GM03348 (cell line): ENCODE measurements at places on chromosomes 7 and 10.

- DNase-seq: peak; percentile 21
Observed at GRCh38 chr7:23530405-23530804, 1.4 kb downstream of the TRA2A start.

- no peak for DNase-seq
Observed at GRCh38 chr10:119505588-119506315, 36.8 kb downstream of the RGS10 start.

GRCh38 chr10:44977287-44978212, 1.1 kb downstream of the DEPP1 start:
- DNase-seq: no peak

DNA sequence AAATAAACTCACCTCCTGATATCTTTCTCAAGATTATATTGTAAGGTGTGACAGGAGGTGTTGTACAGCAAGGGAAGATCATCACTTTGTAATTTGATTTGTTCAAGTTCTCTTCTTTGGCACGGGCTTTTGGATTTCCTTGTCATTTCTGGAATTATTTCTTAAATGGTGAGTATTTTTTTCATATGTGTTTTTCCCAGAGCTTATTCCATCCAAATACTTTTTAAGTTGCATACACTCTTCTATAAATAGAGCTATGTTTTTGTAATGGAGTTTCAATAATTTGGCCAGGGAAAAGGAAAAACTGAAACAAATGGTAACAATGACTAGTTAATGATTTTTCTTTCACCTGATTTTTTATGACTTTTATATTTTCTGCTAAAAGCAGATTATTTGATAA, 92.5 kb downstream of the CFAP58 start:
- no peak for DNase-seq

DNA sequence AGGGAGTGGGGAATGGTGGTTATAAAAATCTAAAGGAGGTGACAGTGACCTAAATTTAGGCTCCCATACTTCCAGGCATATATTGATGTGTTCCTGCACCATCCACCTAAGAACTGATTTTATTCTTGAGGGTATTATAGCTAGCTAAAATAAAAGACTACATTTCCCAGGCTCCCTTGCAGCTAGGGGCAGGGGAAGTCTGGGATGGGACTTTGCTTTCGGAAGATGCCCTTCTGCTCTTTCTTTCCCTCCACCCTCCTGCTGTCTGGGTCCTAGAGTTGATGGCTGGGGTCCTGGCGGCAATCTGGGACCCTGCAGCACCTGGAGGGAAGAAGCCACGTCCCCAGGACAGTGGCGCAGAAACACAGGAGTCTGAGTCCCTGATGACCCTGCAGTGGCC, 53.8 kb upstream of the SAMD8 start:
- no peak for DNase-seq

- no peak for DNase-seq
Observed at GRCh38 chr10:90944749-90945148, 23.9 kb upstream of the ANKRD1 start.

DNA sequence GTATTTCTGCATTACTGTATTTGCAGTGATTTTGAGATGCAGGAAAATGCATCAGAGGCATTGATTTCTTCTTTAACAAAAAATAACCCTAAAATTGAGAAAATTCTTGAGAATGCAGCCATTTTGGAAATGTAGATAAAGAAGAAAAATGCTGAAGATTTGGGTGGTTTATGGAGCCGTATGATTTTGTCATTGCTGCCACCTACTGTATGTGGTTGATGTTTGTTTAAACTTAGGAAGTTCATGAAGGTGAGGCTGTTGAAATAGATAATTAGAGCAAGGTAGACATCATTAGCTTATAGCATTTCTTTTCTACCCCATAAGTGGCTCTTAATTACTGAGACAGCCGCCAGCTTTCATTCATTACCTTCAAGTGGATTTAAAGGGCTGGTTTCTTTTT, 92.1 kb upstream of the SAMD8 start:
- peak; percentile 33 for DNase-seq

DNA sequence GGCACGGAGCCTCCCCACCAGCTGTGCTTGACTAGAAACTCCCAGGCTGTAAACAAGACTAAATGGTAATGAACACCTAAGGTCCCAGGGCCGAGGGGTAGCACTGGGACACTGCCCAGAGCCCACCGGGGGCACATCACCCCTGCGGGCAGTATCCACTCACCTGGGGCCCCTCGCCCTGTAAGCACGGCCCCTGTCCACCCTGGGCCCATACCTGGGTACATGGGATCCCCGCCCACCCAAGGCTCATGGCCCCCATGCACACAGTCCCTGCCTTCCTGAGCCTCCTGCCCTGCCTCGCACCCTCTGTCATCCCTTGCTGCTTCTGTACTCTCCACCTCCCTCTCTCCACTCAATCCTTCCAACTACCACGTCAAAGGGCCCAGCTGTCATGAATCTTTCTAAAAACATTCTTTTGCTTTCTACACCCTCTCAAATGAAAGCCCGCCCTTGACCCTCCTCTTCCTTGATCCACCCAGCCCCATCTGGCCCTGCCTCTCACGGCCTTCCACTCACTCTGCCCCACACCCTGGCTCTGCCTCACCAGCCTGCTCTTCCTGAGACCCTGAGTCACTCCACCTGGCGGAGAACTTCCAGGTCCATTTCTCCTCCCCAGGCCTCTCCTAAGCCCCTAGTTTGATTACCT, 173.1 kb downstream of the PARD3 start:
- no peak for DNase-seq

DNA sequence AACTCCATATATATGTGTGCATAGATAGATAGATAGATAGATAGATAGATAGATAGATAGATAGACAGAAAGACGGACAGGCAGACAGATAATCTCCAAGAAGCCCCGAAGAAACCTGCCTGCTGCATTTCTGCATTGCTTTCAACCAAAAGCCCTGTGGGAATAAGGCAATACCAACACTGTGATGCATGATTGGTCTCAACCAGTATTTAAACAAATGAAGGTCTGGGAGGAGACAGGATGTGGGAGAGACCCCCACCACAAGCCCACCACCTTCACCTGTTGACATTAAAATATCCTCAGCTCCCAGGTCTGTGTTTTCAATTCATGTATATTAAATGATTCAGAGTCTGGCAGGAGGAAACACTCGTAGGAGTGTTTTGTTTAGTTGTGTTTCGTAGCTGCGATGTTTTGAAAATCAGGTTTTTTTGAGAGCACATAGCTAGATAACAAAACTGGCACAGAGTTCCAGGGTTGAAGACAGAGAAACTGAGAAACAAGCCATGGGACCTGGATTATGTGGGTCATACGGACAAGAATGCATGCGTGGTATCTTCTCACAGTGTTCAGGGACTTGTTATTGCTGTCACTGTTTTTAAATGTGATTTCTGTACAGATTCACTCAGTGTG, 200.7 kb upstream of the AHR start:
- no peak for DNase-seq

DNA sequence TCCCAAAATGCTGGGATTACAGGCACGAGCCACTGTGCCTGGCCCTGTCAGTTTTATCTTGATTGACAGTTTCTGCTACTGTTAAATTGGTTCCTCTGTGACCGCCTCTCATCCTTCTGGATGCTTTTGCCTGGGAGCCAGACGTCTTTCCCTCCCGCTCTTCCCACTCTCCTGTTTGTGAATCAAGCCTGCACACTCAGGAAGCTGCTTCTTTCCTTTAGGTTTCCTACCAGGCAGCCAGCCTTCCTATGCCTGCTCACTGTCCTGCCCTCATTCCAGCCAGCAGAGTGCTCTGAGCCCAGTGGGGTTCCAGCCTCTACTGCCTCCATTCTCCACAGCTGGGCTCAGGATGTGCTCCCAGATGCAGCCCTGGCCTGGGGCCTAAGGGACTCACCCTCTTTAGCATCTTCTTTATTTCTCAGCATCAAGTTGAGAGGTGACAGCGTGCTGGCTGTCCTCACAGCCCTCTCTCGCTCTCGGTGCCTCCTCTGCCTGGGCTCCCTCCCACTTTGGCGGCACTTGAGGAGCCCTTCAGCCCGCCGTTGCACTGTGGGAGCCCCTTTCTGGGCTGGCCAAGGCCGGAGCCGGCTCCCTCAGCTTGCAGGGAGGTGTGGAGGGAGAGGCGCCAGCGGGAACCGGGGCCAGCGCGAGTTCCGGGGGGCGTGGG, 5.1 kb downstream of the SH2D4B start:
- DNase-seq: no peak

DNA sequence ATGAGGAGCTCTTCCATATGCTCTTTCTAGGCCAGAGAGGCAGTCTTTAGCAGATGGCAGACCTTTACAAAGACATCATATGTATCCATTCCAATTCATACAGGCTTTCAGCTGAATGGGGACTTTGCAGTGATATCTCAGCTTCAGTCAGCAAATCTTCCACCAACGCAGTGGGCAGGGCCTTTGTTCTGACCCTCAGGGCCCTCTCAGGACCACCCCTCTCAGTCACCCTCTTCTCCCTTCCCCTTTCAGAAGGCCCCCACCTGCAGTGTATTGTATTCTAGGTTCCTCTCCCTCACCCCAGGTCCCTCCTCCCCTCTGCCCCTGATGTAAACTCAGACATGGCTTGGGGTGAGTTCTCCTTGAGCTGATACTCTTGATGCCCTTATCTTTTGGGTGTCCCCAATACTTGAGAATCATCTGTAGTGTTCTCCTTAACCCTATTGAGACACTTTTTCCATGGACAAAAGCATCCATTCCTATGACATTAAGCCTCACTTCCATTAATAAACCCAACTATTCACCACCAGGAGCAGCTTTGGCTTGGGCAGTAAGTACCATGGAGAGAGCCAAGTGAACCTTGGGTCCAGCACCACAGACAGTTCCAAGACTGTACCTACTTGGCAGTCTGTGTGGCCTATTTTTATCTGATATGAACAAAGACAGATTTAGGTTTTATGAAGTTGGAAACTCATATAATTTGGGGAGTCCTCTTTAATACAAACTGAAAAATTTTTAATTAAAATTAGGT, 62.7 kb downstream of the ADCYAP1R1 start:
- peak; percentile 37 for DNase-seq

- no peak for DNase-seq
Observed at GRCh38 chr10:88919041-88919440, 33.5 kb downstream of the ACTA2 start.

- DNase-seq: no peak
Observed at GRCh38 chr10:11863353-11864109, 40.4 kb downstream of the PROSER2 start.

GRCh38 chr10:30184397-30185033, 125.1 kb upstream of the JCAD start:
- DNase-seq: no peak

- DNase-seq: no peak
Observed at GRCh38 chr7:158943713-158944112, 87.4 kb downstream of the DYNC2I1 start.

DNA sequence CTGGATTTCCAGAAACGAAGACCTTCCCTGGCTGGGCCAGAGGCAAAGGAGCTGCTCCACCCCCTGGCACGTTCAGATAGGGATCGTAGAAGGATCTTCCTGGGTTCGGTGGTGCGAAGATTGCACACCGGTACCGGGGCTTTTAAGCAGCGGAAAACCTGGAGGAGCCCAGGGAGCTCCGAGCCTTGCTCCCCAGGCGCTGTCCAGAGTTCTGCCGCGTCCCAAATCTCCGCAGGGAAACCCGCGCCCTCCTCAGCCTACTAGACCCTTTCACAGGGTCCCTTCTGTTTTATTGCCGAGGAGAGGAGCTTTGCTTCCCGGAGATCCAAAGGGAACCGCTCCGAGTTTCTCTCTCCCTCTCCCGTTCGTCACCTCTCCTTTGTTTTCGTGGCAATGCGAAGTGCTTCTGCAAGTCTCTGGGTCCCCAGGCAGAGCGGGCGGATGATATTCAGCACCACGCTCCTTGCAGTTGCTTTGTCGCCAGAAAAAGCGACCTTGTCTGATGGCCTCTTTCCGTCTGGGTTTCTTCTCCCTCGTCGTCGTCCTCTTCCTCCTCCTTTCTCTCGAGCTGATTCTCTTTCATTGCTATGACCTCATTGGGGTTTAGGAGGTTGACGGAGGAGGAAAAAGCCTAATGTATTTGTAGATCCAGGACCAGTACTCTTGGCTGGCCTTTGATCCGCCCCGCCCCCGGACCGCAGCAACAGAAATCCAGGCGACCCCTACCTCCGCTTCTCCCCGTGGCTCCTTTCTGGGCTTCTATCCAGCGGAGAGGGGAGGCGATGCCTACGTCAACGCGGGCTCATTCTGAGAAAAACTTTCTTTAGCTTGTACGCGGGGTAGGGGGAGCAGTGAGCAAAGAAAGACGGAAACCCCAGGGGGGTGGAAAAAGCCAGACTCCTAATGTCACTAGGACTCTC, at the start of gene TMEM196:
Gene TMEM196, minus strand, starts transcription at position 777 of the 920 bp plus-strand sequence. CDS start 921 bp downstream, outside the sequence.
- peak; percentile 56 for DNase-seq

GRCh38 chr7:26520483-26520882, 228.8 kb downstream of the SNX10 start:
- DNase-seq: no peak

- DNase-seq: no peak
Observed at GRCh38 chr10:121509112-121509511, 89.1 kb downstream of the FGFR2 start.

- no peak for DNase-seq
Observed at GRCh38 chr7:74622228-74622749, 35.2 kb upstream of the GTF2I start.

DNA sequence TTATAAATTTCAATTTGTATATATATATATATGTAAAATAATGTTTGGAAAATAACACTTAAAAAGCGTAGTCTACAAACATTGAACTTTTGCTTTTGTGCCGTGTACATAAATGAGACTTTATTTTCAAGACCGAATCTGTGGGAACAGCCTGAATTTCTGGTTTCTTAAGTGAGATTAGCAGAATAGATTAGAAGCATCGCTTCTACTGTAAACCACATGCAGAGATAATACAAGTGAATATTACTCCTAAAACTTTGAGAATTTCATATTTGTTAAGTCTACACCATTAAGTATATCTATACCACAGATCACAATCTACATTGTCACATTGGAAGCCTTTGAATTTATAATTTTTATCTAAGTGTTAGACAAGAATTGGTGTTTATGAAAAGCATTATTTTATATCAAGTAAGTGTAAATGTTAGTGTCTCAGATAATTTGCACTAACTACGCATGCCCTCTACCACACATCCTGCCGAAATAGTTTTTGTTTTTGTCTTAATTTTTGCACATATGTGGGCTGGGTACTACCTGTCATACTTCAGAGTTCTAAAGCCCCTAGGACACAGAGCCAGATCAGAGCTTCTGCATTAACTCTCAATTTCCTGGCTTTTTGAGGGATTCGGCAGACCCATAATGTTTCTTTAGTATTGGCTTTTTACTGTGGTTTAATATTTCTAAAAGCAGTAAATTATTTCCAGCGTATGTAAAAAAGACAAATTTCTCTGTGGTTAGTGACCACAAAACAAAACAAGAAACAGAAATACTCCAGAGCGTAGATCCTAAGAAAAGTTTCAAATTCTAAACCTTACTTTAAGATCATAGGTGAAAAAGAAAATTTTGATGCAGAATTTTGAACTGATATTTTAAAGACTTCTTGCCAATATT, 20.0 kb downstream of the TWIST1 start:
- no peak for DNase-seq
